ENCODE measurements at places on chromosomes 5 and 9.
A peak's percentile ranks its signal among the peaks of the same experiment; 100 is the strongest.

- DNase-seq, result no peak
Measured at GRCh38 chr5:126852091-126852571, 75.2 kb downstream of the LMNB1 start.

DNA sequence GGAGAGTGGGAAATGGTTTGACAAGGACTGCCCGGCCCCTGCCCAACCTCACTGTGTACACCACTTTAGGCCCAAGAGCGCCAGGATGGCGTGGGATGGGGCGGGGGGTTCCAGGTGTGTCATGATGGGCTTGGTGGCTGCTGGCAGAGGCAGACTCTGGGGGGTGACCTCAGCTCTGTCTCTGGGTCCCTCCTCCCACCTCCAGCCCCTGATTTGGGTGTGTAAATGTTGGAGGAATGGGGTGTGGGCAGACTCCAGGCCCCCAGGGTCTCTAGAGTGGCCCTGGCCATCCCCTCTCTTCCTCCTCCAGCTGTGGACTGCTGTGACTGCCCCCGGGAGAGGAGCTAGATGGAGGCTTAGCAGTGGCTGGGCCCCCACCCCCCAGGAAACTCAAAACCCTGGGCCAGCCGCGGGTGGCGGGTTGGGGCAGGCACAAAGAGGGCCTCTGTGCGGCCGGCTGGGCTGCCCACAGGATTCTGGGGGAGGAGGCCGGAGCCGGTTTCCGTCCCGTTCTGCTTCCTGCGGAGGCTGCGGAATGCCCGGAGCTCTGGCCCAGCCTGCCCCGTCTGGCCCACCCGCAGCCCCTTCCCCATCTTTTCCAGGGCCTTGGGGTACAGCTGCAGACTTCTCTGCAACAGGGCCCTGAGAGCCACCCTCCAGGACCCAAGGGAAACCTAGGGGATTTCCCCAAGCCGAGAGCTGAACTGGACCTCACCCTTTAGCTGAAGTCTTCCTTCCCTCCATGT is 23.1 kb downstream of the CXXC5 start:
- DNase-seq, result no peak

DNA sequence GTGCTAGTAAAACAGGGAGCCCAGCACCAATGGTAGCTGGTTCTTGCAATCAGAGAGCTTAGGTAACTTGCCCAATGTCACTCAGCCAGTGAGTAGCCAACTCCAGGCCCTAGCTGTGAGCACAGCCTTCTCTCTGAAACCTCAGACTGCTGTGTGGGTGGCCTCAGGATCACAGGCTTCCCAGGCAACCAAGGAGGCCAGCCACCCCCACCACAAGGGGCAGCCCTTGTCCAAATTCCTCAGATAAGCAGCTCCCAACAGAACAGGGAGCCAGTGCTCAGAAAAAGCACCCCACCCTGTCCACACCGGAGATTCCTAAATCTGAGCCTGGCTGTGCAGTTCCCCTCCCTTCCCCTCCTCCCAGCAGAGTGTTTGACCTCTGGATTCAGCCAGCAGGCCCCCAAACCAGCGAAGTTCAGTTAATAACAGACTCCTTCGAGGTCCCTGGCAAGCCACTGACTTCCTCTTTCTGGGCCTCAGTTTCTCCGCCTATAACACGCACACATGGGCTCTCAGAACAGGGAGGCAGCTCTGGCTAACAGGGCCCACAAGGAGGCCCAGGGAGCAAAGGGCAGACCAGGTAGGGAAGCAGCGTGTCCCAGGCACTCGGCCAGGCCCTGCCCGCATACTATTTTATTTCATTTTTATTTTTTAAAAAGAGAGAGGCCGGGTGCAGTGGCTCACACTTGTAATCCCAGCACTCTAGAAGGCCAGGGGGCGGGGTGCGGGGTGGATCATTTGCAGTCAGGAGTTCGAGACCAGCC is 2.7 kb downstream of the EEIG1 start:
- DNase-seq, result no peak

GRCh38 chr5:137622850-137623249 is 113.0 kb downstream of the KLHL3 start:
- no peak for DNase-seq

DNA sequence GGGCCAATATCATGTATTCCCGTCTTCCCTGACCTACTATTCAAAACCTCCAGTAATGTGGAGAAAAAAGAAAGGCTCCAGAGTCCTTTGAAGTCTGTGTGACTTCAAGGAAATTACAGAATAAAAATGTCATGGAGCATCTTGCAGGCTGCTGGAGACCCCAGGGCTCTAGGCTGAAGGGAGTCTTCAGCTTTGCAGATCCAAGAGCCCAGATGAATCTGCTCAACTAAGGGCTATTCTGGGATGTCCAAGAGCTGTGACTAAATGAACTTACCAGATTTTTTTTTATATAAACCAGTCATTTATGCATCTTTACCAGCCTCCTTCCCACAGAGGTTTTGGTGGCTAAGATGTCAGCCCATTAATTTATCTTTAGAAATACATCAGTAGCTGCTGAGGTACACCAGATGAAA is 167.3 kb downstream of the MUSK start:
- DNase-seq, result no peak

DNA sequence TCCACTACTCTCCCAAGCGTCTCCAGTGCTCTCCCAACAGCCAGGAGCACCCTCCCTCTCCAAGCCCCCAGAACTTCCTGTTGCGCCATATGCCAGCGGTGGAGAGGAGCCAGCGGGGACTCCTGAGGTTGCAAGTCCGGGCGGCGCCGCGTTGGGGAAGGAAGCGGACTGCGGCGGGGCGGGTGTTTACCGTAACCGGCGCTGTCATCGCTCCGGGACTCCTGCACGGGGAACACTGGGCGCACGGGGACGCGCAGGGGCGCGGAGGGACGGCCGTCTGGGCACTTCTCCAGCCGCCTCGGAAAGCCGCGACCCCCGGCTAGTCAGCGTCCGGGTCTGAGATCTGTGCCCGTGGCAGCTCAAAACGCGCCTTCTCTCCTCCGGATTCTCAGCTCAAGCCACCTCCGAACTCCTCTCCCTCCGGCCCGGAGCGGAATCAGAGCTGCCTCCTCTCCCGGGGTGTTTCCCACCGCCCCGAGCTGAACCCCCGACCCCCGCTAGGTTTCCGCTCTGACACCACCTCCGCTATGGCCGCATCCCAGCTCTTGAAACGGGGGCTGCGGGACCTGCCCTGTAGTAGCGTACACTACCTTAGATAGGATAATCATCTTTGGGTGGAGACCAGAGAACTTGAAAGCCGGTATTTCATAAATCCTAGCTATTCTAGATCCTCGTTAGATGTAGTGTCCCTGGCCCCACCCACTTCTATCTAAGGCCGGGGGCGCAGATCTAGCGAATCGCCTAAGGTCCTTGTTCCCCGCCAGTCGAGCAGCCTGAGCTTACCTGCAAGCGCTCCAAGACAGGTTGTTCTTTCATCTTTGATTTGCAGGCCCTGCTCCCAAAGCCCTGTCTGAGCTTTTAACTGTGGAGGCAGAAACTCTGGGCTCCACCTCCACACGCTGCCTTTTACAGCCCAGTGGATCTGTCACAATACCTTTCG is at the start of gene TRPM6:
Gene TRPM6, minus strand, starts transcription at position 881 of the 940 bp plus-strand sequence. Its CDS starts 65 bp downstream, at position 816.
- peak; percentile 52 for DNase-seq

DNA sequence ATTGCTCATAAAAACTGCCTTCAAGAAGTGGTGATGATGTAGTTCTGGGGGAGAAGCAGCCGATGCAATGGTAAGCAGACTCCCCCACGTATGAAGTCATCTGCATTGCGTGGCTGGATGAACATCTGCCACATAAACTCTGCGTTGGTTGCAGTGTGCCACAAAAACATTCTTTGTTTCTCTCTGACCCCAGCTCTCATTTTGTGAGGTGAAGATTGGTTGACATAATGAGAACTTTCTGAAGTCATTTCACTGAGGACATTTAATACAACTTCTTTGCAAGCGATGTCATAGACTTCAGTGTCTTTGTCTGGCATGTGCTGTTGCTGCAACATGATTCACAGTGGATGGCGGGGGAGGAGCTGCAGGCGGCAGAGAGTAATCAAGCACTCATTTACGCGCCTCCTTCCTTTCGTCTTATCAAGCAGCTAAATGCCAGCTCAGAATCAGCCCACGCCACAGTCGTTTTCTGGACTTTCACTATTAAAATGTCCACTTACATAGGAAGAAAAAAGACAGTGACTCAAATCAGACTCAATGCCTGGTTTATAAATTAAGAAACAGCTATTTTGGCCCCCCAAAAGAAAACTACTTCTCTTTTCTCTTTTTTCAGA is 91.5 kb upstream of the NFIL3 start:
- DNase-seq, result no peak

GRCh38 chr9:69976152-69976551 is 67.5 kb upstream of the MAMDC2 start:
- DNase-seq, result no peak

Measured in NCI-H345 (cell line).